Epithelial cell of umbilical artery (primary cell): ENCODE measurements at places on chromosomes 5 and 9. TPM values are rescaled to one million over a fixed set of nuclear protein-coding genes. Genes with fewer than 3 reads are reported as not detected.

The CCDC152 gene
- total RNA-seq = 1.6 and 2.9 TPM in 2 replicates

The SMARCA2 gene
- total RNA-seq = 45.6 and 50.0 TPM in 2 replicates

The TNFSF8 gene
- not detected in 2 replicates for total RNA-seq

The PFN3 gene
- total RNA-seq = not detected in 2 replicates

The ZNF454 gene
- total RNA-seq = 0.61 and 0.97 TPM in 2 replicates

The FOXD4L6 gene
- total RNA-seq = 0.15 TPM in 1 of 2 replicates, not detected in the other

The PHYHD1 gene
- not detected in 2 replicates for total RNA-seq

The FCN1 gene
- not detected in 2 replicates for total RNA-seq

The SOHLH1 gene
- not detected in 2 replicates for total RNA-seq

The RLN2 gene
- total RNA-seq = 0.32 TPM in 1 of 2 replicates, not detected in the other

The ABL1 gene
- 39.2 and 55.2 TPM in 2 replicates for total RNA-seq

The NUDT12 gene
- total RNA-seq = 1.3 and 5.6 TPM in 2 replicates

The PAX5 gene
- total RNA-seq = not detected in 2 replicates

The IFNA2 gene
- not detected in 2 replicates for total RNA-seq

The NUTM2F gene
- not detected in 2 replicates for total RNA-seq

The SAXO1 gene
- not detected in 2 replicates for total RNA-seq

The SHOC1 gene
- total RNA-seq = 0.15 TPM in 1 of 2 replicates, not detected in the other

The PHF2 gene
- 9.4 and 10.0 TPM in 2 replicates for total RNA-seq

The IL9 gene
- total RNA-seq = not detected in 2 replicates

The FAM81B gene
- total RNA-seq = not detected in 2 replicates

The PCDHA2 gene
- total RNA-seq = 0.15 TPM in 1 of 2 replicates, not detected in the other

The PCDHB13 gene
- 0.15 and 0.65 TPM in 2 replicates for total RNA-seq

The INSYN2B gene
- total RNA-seq = 5.5 and 6.8 TPM in 2 replicates

The ZNF354C gene
- 5.5 and 7.9 TPM in 2 replicates for total RNA-seq

The NIPSNAP3A gene
- 59.1 and 92.6 TPM in 2 replicates for total RNA-seq

The OLFML2A gene
- total RNA-seq = 0.30 and 0.32 TPM in 2 replicates

The DNM1 gene
- 0.46 and 0.97 TPM in 2 replicates for total RNA-seq

The FAF2 gene
- total RNA-seq = 36.5 and 37.7 TPM in 2 replicates

The SMIM33 gene
- total RNA-seq = under 0.01 TPM in 1 of 2 replicates, not detected in the other

The KLHL9 gene
- 37.7 and 38.8 TPM in 2 replicates for total RNA-seq

The TICAM2 gene
- total RNA-seq = 1.3 and 1.5 TPM in 2 replicates

The DAPK1 gene
- 29.2 and 44.4 TPM in 2 replicates for total RNA-seq

The FANCC gene
- total RNA-seq = 4.2 and 6.7 TPM in 2 replicates

The S1PR3 gene
- total RNA-seq = 1.8 and 2.9 TPM in 2 replicates

The CAPSL gene
- not detected in 2 replicates for total RNA-seq

The IRX2 gene
- not detected in 2 replicates for total RNA-seq

The TARS1 gene
- 328 and 360 TPM in 2 replicates for total RNA-seq

The IFNA13 gene
- not detected in 2 replicates for total RNA-seq

The TESK1 gene
- total RNA-seq = 3.6 and 4.7 TPM in 2 replicates

The TEX48 gene
- total RNA-seq = not detected in 2 replicates

The LTC4S gene
- total RNA-seq = not detected in 2 replicates

The FOXD4L4 gene
- under 0.01 TPM in 1 of 2 replicates, not detected in the other for total RNA-seq

The KCNN2 gene
- total RNA-seq = 2.6 TPM in 1 of 2 replicates, not detected in the other

The BAAT gene
- not detected in 2 replicates for total RNA-seq

The BTNL3 gene
- not detected in 2 replicates for total RNA-seq

The LHX3 gene
- total RNA-seq = not detected in 2 replicates

The GLRA1 gene
- not detected in 2 replicates for total RNA-seq

The APBA1 gene
- 0.91 and 1.6 TPM in 2 replicates for total RNA-seq

The ISL1 gene
- 0.76 TPM in 1 of 2 replicates, not detected in the other for total RNA-seq

The FBP1 gene
- total RNA-seq = 4.6 and 6.8 TPM in 2 replicates

The PCDHB3 gene
- under 0.01 TPM in 1 of 2 replicates, not detected in the other for total RNA-seq

The BTNL9 gene
- total RNA-seq = 0.32 TPM in 1 of 2 replicates, not detected in the other

The ENG gene
- total RNA-seq = 12.6 and 38.3 TPM in 2 replicates

The LCN15 gene
- not detected in 2 replicates for total RNA-seq

The PCDHGB3 gene
- total RNA-seq = 0.46 and 1.3 TPM in 2 replicates
